Left lung (tissue), 14 donors: ENCODE measurements at places on chromosomes 4 and X. TPM values are rescaled to one million over a fixed set of nuclear protein-coding genes. Genes with fewer than 3 reads are reported as not detected.

DNA sequence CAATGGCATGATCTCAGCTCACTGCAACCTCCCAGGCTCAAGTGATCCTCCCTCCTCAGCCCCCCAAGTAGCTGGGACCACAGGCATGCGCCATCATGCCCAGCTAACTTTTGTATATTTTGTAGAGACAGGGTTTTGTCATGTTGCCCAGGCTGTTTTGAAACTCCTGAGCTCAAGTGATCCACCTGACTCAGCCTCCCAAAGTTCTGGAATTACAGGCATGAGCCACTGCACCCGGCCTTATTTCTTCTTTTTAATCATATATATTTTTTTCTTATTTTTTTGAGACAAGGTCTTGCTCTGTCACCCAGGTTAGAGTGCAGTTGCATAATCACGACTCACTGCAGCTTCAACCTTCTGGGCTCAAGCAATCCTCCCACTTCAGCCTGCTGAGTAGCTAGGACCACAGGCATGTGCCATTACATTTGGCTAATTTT lies 184.0 kb downstream of the TSPAN5 start:
- no peak overlapping the region for H3K27ac ChIP-seq
- H3K4me1 ChIP-seq: no peaks in the 10 kb centered on the region
- no peak for DNase-seq

DNA sequence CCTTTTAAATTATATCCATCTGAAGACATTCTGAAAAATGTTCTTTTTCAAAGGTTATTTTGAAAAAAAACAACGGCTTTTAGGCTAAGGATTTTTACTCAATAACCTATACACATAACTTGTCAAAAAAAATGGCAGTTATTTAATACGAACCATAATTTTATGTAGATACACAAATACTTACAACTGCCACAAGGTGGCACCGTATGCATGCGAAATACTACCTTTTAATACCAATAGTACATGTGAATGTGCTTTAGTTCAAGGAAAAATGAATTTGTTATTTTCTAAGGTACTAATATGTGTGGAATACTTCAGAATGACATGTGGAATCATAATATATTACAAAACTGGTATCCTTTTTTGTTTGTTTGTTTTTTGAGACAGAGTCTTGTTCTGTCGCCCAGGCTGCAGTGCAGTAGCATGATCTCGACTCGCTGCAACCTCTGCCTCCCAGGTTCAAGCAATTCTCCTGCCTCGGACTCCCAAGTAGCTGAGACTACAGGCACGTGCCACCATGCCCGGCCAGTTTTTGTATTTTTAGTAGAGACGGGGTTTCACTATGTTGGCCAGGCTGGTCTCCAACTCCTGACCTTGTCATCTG lies 4.6 kb upstream of the MAD2L1 start:
- no peak overlapping the region for H3K27ac ChIP-seq
- no peak overlapping the region for H3K4me3 ChIP-seq
- H3K27me3 ChIP-seq: no peaks in the 10 kb centered on the region
- DNase-seq: no peak
- H3K4me1 ChIP-seq: peaks cover 15% of the 10 kb centered on the region

DNA sequence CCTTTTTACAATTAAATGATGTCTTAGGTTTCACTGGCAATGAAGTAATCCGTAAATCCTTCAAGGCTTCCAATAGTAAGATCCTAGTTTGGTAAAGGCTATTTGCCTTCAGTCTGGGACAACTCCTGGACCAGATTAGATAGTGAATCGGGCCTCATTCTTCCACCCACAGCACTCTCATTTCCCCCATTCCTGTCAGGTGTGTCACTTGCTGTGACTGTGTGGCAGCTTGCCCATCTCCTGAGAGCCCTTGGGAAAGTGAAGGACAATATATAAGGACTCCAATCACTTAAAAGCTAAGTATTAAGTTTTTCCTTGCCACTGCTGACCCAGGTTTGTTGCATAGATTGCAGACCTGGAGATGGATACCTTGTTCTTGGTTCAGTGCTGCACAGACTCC lies 3.3 kb upstream of the GASK1B start:
- peaks cover 22% of the 10 kb centered on the region for H3K4me1 ChIP-seq
- DNase-seq: no peak
- H3K27ac ChIP-seq: peak overlapping the region; percentile 46
- no peaks in the 10 kb centered on the region for H3K36me3 ChIP-seq
- H3K4me3 ChIP-seq: no peak overlapping the region

The TLR6 gene
- 6.6 TPM for total RNA-seq

DNA sequence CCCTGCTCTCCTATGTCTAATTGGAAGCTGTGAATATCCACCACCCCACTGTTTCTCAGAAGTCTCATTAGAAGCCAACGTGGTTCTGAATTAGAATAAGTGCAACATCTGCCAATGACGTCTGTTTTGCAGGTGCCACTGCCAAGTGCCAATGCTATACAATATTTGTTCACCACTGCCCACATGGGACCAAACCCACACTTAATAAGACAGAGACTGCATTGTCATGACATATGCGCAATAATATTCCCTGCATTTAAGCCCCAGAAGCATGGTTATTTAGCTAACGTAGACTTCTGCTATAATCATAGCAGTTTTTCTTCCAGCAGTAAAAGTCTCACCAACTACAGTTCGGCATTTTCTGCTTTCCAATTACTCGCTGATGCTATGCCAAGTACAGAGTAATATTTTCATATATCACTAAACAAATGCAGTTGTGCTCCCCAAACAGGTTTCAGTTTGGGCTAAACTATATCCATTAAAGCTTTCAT lies 262.5 kb upstream of the PCDH18 start:
- no peak overlapping the region for H3K4me3 ChIP-seq
- no peaks in the 10 kb centered on the region for H3K27me3 ChIP-seq
- H3K36me3 ChIP-seq: no peaks in the 10 kb centered on the region
- H3K27ac ChIP-seq: no peak overlapping the region

The LNX1 gene
- 2.5 TPM for total RNA-seq
